ENCODE measurements at places on chromosomes 4 and X. TPM values are rescaled to one million over a fixed set of nuclear protein-coding genes. Genes with fewer than 3 reads are reported as not detected.

GRCh38 chr4:10684631-10685030, at the start of gene CLNK:
Gene CLNK (minus strand): TSS chr4:10684768. CDS start chr4:10667869, 16,899 bp downstream.
- DNase-seq = no peak

DNA sequence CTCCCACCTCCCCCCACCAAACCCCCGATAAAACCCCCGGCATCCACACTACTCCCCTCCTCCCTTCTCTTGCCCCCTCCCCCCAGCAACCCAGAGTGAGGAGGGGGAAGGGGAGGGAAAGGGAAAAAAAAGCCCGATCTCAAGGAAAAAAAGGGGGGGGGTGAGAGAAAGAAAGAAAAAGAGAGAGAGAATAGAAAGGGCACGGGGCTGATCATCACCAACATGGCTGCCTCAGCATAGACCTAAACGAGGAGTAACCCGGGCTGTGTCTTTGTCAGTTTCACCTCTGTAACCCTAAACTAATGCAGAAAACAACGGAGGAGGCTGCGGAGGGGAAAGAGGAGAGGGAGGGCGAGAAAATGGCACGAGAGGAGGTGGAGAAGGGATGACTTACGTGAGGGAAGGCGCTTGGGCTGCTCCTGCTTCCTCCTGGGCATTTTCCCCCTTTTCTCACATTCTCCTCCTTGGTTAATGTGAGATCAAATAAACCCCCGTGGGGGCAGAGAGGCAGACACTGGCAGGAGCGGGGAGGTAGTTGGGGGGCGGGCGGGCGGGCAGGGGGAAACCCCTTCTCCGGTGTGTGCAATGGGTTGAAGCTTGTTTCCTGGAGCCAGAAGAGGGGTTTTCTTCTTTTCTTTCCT, 532 bp downstream of the ZNF827 start:
- DNase-seq = no peak

GRCh38 chr4:67556436-67556835, 2.1 kb upstream of the STAP1 start:
- no peak for DNase-seq

DNA sequence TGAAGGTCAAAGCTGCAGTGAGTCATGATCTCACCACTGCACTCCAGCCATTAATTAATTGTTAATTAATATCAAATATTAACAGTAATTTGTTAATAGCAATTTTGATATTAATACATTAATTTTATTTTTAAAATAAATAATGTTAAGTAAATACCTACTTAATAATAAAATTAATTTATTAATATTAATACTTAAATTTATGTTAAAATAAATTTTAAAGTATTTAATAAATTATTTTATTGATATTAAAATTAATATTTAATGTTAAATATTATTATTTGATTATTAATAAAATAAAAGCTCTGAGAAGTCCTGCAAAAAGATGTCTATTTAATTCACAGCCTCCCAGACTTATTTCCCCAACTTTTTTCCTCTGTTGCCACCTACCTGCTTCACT, 25.1 kb upstream of the TRIM2 start:
- no peak for DNase-seq

GRCh38 chr4:139828966-139829664, 163.5 kb downstream of the MGST2 start:
- no peak for DNase-seq

GRCh38 chr4:55018521-55018920, 106.9 kb downstream of the KDR start:
- DNase-seq = no peak

- no peak for DNase-seq
Observed at GRCh38 chrX:41720125-41720779, 3.7 kb upstream of the GPR82 start.

- DNase-seq = no peak
Observed at GRCh38 chr4:164012396-164013027, 518.0 kb downstream of the TMA16 start.

DNA sequence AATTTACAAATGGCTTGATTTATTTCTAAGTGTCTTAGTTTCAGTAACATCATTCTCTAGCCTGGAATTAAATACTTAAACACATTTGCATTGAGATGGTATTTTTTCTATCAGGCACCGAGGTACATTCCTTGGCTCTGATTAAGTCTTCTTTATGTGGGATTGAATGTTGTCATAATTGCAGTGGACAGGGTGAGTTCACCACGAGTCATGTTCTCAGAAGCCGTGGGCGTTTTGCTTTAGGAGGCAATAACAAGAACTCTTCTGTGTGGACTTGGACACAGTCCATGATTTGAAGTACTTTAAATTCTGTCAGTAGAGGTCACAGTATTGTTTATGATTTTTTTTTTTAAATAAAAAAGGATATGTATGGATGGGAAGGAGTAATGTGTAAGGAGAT, 57.1 kb upstream of the EFHC2 start:
- no peak for DNase-seq

DNA sequence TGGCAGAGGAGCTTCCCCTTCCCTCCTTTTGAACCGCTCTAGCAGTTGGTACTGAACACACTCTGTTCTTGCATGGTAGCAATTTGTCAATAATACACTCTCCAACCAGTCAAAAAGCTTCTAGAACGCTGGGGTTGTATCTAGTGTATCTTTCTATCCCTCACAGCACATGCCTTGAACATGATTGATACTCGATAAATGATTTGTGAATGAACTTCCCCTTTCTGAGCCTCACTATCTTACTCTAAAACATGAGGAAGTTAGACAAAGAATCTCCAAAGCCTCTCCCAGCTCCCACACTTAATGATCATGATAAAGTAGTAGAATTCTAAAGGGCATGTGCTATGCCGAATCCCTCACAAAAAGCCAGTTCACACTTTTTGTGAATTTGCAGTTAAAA, 64.4 kb downstream of the DLG3 start:
- DNase-seq = no peak

The KCND1 gene
- total RNA-seq = 2.0 TPM

The SPIN2A gene
- 2.5 TPM for total RNA-seq

The SMAD1 gene
- total RNA-seq = 31.7 TPM

Data from vagina (tissue), 2 donors.